Tibial nerve (tissue), 4 donors: ENCODE measurements at places on chromosomes 2 and 18. TPM values are rescaled to one million over a fixed set of nuclear protein-coding genes. Genes with fewer than 3 reads are reported as not detected.

The PLA2R1 gene
- 22.7 TPM for total RNA-seq

- no peak for DNase-seq
Observed at GRCh38 chr2:217478831-217479455, 523.9 kb downstream of the TNS1 start.

DNA sequence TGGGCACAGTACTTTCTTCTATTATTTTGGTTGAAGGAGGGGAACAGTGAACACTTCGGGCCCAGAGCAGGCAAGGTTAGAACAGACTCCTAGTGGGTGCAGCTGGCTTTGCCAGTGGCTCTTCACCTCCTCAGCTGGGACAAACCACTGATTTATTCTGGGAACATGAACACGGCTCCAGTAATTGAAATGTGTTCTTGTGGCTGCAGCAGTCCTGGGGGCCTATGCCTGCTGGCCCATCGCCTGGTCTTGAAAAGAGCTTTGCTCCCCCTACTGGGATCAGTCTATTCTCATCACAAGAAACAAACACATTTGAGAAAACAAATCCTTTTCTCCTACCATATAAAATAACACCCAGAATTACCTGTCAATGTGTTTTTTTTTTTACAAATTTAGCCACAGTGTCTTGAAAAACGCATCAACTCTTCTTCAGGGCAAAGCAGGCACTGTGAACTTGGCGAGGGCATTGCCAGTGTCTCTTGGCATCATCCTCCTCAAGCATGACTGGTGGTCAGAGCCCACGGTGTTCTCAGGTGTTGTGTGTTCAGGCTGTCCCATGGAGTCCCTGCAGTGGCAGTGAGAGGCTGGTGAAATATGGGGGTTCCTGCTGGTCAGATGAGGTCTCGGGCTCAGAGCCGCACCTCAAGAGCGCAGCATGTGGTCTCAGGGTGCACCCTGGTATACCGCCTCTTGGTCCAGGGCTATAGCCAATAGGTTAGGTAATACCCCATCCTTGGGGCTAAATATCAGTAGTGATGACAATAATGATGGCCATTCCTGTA is 51.3 kb downstream of the RNF144A start:
- DNase-seq = no peak

The C2orf72 gene
- total RNA-seq = 2.6 TPM

DNA sequence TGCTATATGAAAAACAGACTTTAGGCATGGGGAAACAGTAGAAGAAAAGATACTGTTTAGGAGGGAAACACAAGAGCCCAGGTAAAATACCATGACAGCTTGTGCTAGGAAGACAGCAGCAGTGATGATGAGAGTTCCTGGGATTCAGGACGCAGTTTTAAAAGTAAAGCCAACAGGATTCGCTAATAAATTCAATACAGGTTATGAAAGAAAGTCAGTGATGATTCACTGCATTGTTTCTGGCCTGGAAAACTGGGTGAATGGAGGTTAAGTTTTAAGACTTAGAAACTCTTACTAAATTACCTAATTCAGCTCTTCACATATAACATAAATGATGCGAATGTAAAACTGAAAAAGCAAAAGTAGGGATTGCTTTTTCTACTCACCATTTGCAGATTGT is 27.9 kb upstream of the RNU4ATAC start:
- DNase-seq = no peak

DNA sequence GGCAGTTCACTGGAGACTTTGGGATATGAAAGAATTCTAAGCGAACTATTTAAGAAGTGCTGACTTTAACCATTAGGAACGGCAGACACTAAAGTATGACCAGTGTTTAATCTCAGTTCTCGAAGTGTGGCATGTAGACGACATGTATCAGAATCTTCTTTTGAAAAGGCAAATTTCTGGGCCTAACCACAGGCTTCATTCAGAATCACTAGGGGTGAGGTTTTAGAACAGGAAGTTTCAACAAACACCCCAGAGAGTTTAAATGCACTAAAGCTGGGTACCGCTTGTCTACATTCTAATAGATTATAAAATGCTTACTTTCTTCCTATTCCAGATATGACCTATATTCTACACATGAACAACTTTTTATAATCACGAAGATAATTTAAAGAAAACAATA is 180.3 kb downstream of the ANKRD44 start:
- no peak for DNase-seq

The RBBP8 gene
- total RNA-seq = 13.1 TPM

The OBSL1 gene
- 106 TPM for total RNA-seq

DNA sequence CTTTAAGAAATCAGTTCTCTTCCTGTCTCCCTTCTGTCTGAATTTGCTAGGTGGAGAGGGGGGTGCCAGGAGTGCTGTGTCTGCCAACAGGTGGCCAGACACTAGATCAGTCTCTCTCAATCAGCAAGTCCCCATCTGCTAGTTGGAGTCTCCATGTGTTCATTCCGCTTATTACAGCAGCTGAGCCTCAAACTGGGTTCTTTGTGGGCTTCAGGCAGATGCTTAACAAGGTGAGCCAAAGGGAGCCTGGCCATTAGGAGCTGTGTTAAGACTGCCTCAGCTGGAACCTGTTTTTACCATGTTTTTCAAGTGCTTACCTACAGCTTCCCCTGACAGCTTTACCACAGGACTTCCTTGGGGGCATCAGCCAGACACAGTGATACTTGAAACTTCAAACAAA is 401.9 kb downstream of the LRP1B start:
- DNase-seq = no peak

The MPP4 gene
- total RNA-seq = 0.60 TPM

DNA sequence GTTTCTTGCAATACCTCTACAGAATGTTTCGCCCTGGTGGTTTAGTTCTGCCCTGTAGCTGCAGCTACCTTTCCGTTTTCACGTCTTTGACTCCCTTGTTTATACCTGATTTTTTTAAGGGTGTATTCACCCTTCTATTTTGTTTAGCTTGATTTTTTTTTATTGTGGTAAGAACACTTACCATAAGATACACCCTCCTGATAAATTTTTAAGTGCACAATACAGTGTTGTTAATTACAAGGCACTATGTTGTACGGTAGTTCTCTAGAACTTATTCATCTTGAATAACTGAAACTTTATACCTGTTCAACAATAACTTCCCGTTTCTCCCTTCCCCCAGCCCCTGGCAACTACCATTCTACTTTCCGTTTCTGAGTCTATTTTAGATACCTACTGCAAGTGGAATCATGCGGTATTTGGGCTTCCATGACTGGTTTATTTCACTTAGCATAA is 48.9 kb upstream of the NABP1 start:
- DNase-seq = no peak

The SIX3 gene
- total RNA-seq = not detected
